Naive thymus-derived CD4-positive, alpha-beta T cell (primary cell): ENCODE measurements at places on chromosomes 13 and 19. TPM values are rescaled to one million over a fixed set of nuclear protein-coding genes. Genes with fewer than 3 reads are reported as not detected.

DNA sequence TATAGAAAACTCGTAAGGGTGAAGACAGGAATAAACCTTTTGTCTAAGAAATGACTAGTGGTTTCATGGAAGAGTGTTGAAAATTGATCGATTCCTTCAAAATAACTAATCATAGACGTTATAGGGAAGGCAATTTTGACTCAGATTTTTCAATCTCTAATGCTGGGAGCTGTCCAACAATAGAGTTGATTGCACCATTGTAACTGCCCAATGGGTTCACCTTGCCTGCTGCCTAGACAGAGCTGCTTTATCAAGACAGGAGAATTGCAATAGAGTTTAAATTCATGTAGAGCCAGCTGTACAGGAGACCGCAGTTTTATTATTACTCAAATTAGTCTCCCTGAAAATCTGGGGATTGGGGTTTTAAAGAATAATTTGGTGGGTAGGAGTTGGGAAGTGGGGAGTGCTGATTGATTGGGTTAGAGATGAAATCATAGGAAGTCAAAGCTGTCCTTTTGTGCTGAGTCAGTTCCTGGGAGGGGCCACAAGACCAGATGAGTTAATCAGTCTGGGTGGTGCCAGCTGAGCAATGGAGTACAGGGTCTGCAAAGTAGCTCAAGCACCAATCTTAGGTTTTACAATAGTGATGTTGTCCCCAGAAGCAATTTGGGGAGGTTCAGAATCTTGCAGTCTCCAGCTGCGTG, 16.8 kb upstream of the ADGRE2 start:
- H3K4me3 ChIP-seq = no peak overlapping the region
- no peaks in the 10 kb centered on the region for H3K36me3 ChIP-seq
- DNase-seq = no peak
- no peaks in the 10 kb centered on the region for H3K27me3 ChIP-seq
- no peak overlapping the region for H3K27ac ChIP-seq

The GAS6 gene
- 5.5 TPM for total RNA-seq

The TEX101 gene
- total RNA-seq = 1.1 TPM

DNA sequence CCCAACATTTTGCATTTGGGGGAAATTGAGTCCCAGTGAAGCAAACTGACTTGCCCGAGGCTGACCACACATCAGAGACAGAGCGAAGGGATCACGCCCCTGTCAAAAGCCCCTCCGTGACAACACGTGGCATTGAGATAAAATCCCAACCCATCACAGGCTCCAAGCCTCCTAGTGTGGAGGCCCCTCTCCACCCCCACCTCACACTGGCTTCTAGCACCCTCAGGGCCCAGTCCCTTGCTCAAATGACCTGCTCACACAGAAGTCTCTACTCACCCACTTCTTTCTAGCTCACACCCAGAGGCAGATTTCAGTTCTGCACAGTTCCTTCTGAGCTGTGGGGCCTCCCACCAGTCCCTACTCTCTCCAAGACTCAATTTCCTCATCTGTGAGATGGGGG, 10.3 kb downstream of the HPN start:
- H3K36me3 ChIP-seq = no peaks in the 10 kb centered on the region
- no peaks in the 10 kb centered on the region for H3K4me1 ChIP-seq

- H3K27me3 ChIP-seq = no peaks in the 10 kb centered on the region
- peak; percentile 62 for DNase-seq
- H3K4me1 ChIP-seq = peaks cover 26% of the 10 kb centered on the region
Observed at GRCh38 chr13:46553886-46554858, 1.2 kb downstream of the LRCH1 start.

- no peaks in the 10 kb centered on the region for H3K36me3 ChIP-seq
- no peak for DNase-seq
- H3K4me3 ChIP-seq = no peak overlapping the region
- H3K27ac ChIP-seq = no peak overlapping the region
Observed at GRCh38 chr13:63942372-63942771, 2526.7 kb upstream of the PCDH20 start.

The ZNF823 gene
- 2.8 and 3.3 TPM in 2 replicates for total RNA-seq

The CASP14 gene
- not detected for total RNA-seq
